Camera-type eye (tissue), 1 donor: ENCODE measurements at places on chromosomes 2 and 18. TPM values are rescaled to one million over a fixed set of nuclear protein-coding genes. Genes with fewer than 3 reads are reported as not detected.

RAB6C gene
- 0.44 TPM for total RNA-seq

PSMA8 gene
- not detected for total RNA-seq

ANKRD30BL gene
- 7.3 TPM for total RNA-seq

AOX1 gene
- 5.7 TPM for total RNA-seq

FEV gene
- total RNA-seq = not detected

PARD3B gene
- total RNA-seq = 36.2 TPM

LRATD1 gene
- total RNA-seq = 24.7 TPM

ATP6V1B1 gene
- total RNA-seq = 24.9 TPM

ASIC4 gene
- 28.8 TPM for total RNA-seq

OTOF gene
- total RNA-seq = 0.66 TPM

TWIST2 gene
- total RNA-seq = 12.3 TPM

LHCGR gene
- total RNA-seq = 8.3 TPM

RAB6D gene
- total RNA-seq = 0.55 TPM

DGUOK gene
- total RNA-seq = 39.1 TPM

LYG1 gene
- total RNA-seq = 1.5 TPM

ZDBF2 gene
- total RNA-seq = 40.8 TPM

GCKR gene
- not detected for total RNA-seq

IL1R2 gene
- total RNA-seq = 1.0 TPM

POTEI gene
- total RNA-seq = 0.22 TPM

REG3G gene
- total RNA-seq = not detected

SIX2 gene
- 12.4 TPM for total RNA-seq

INHBB gene
- 25.7 TPM for total RNA-seq

CASP8 gene
- 6.4 TPM for total RNA-seq
